Effector memory CD4-positive, alpha-beta T cell (primary cell): ENCODE measurements at places on chromosomes 6 and 20.

DNA sequence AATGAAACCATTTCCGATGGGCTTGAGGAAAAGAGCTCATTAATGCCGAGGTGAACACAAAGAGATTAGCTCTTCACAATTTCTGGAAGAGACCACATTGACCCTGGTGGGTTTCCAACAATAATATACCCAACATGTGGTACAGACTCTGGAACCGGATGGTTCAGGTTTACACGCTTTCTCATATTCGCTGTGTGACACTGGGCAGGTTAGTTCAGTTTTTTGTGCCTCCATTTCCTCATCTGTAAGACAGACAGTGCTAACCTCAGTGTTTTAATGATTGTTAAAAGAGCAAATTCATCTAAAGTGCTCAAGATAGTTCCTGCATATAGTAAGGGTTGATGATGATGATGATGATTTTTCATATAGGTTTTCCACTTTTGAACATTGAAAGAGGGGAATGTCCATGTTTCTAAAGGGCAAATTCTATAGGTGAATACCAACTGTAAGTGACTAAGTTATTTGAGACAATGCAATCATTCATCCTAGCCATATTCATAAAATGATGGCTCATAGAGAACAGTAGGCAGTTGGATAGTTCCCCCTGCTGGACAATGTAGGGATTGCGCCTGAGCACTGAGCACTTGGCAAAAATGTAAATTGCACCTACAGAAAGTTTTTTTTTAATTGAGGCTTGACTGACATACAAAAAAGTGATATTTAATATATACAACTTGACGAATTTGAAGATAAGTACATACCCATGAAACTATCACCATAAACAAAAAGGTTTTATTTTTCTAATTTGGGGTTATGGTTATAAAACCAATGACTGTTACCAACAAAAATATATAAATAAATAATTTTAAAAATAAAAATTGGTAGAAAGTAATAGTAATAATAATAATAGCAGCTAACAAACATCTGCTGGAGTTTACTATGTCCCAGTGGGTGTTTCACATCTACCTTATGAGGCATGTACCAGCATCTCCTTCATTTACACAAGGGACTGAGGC, 2.1 kb upstream of the PERP start:
- DNase-seq: peak; percentile 55

DNA sequence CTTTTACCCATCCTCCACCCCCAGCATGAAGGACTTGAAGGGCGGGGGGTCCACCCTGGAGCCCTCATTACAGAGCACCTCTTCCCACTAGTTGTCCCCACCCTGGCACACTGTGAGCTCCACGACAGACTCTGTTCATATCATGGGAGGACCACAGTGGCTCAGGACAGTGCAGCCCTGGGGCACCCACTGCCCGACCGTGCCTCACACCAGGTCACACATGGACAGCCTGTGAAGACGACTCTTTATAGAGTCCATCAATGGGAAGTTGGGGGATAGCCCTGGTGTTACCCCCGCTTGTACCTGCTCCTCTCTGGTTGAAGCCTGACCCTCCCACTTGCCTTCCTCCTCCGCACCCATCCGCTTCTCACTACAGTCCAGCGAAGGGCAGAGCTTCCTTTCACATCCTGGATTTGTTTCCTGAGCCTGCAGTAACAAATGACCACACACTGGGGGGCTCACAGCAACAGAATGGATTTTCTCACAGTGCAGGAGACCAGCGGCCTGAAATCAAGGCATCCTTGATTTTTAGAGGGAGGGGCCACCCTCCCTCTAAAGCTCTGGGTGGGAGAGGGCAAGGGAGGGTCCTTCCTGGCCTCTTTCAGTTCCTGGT, 15.5 kb downstream of the ZNF831 start:
- DNase-seq: no peak

DNA sequence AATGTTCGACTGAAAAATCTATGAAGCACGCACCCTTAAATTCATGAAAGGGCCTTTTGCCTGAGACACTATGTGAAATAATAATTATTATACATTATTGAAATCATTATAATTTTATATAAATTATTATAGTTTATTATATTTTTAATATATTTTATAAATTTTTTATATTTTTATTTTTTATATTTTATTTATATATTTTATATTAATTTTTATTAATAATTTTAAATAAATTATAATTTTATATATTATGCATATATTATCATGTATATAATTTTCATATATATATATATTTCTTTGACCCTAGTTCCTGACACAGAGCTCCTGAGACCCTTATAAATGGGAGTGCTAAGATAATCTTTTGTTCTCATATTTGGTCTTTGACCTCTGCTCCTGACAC, 13.5 kb downstream of the NCR2 start:
- DNase-seq: no peak

DNA sequence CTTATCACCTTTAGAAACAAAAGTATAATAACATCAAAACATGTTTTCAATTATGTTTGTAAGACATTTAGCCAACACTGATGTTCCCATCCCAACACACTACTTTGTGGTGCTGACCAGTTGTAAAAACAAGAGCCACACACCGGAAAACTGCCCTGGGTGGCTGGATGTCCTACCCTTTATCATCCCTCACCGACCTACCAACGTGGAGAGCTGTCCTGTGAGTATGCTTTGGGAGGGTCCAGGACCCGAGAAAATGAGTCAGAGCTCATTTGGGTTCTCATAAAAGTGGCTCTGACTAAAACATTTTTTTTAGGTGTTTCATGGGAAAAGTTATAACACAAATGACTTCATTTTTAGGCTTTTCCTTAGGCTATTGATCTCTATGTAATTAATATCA, 29.3 kb upstream of the CTAGE9 start:
- DNase-seq: no peak

DNA sequence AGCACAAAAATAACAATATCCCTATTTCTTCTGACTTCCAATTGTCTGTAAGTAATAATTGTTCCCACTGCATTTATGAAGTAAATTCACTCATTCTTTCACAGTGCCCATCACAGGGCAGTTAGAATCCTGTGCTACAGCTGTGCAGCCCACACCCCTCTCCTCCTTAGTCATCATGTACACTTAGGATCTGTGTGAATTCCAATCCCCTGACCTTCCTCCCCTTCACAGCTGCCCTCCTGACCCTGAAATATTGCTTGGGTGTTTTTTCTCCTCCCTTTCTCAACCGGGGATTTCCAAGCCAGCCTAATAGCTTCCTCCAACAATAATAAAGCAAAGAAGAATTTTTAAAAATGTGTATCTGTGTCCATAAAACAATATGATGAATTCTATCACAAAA, 91.5 kb upstream of the BEND6 start:
- no peak for DNase-seq

DNA sequence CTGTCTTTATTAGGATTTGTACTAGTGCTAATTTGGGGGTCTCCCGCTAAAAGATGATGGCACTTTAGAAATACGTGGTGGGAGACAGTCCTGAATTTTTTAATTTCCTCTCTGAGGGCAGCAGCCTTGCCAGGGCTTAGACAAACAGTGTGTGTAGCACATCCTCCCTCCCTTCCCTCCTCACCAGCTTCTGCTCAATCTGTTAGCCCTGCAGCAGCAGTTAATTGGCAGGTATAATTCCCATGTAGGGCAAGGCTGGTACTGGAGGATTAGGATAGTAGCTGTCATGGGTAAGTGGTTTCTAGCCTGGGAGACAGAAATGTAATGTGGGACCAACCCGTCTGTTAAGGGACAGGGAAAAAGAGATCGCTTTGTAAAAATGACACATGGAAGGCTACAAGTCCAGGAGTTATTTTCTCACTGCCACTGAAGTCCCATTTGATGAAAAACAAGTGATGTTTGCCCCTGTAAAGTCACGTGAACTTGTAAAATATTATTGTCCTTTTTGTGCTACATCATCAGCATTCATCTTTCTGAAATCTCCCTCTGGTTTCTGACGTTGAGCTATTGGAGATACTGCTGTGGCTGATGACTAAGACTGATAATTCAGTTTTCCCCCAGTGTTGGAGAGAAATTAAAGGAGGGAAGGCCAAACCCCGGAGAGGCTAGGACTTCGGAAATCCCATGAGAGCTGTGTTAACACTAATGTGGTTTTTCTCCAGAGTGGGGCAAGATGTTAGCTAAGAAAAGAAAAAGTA, 40.6 kb downstream of the CTNNBL1 start:
- DNase-seq: no peak

- no peak for DNase-seq
These were observed 501.1 kb upstream of the JAG1 start for GRCh38 chr20:11174861-11175260.

DNA sequence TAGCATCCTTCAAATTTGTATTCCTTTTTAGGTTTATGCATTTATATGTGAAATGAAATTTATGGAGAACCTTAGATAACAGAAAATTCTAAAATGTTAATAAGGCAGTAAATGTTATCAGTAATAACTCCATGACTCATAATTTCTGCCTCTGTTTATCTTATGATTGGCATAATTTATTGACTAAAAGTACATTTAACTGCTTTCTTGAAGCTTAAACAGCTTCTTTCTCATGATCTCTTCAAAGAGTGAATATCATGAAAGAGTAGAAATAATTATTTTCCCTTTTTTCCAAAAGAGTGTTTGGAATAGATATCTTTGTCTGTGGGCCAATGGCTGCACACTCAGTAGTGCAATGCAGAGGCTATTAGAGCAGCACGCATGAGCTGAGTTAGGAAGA, 91.3 kb downstream of the SHLD1 start:
- no peak for DNase-seq

- DNase-seq: no peak
These were observed 677 bp downstream of the NEURL2 start for GRCh38 chr20:45890077-45890984.

GRCh38 chr6:12967686-12968085, 251.1 kb downstream of the PHACTR1 start:
- no peak for DNase-seq

GRCh38 chr20:59177266-59178250, 13.9 kb downstream of the ZNF831 start:
- no peak for DNase-seq

- DNase-seq: no peak
These were observed 6.8 kb upstream of the SULF2 start for GRCh38 chr20:47792021-47792618.

- no peak for DNase-seq
These were observed 106.0 kb upstream of the TNFAIP3 start for GRCh38 chr6:137761072-137761471.

GRCh38 chr20:58759947-58760346, 67.3 kb downstream of the NPEPL1 start:
- DNase-seq: no peak

DNA sequence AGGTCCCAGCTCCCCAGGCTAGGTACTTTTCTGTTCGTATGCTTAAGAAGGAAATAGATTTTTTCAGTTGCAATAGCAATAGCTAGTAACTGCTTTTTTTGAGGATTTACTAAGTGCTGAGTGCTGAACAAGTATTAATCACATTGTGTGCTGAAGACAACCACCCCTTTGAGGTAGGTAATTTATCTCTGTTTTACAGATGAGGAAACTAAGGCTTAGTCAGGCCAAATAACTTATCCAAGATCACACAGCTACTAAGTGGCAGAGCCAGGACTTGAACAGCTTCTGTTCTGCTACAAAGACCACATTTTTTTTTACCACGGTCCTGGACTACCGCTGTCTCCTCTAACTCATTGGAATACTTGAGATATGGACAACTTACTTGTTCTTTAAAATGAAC, 39.8 kb downstream of the LRRN4 start:
- no peak for DNase-seq

DNA sequence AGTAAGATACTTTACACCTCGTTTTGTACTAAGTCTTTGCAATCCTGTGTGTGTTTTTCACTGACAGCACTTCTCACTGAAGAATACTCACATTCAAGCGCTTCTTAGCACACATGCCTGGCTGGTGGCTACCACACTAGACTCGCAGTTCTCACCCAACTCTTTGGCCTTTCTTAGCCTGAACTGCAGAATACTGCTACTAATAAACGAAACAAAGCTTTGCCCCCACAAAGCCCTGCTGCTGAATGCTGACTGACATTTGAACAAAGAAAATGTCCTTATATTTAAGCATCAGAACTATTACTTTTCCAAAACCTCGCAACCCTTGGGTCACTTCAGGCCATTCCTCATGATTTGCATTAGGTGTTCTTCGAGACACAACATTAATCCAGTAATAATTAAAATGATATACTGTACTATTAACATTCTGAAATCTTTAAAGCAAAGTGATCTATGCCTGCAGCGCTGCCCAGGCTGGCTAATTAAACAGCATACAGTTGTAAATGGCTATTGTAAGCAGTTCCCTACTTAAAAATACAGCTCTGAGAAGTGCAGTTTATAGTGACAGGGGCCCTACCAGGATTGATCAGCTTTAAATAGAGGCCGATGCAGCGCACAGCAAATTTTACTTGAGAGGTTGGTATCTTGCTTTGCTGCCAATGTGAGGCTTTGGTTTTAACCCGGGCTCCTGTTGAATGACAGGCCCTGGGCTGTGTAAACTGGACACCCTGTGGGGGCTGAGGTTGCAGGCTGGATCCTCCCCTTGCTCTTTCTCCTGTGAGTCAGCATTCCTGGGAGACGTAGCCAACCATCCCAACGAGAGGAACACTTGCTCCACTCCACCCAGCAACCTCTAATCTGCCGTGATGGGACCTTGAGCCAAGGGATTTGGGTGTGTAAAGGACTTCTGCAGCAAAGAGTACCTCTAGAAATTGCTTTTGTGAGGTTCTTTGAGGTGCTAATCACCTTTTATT, 899.0 kb downstream of the TFAP2A start:
- DNase-seq: no peak

- no peak for DNase-seq
These were observed 52.2 kb upstream of the SLC22A1 start for GRCh38 chr6:160069459-160069858.

DNA sequence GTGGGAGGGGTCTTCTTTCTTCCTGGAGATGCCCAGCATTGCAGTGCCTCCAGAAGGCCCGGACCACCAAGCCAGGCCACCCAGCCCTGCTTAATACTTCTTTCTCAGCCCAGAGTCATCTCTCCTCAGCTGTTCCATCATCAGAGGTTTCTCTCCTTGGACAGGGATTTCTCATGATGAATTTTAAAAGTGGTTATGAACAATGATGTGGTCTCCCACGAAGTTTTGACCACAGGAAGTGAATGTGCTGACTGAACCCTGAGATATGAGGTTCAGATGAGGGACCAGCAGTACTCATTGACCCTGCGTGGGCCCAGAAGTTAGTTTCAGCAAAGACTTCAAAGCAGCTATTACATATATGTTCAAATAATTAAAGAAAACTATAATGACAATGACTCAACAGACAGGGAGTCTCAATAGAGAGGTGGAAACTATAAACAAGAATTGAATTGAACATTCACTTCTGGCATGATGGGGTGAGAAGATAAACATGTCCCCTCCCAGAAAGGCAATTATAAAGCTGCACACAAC, 114.5 kb upstream of the SLC22A16 start:
- DNase-seq: no peak

- DNase-seq: no peak
These were observed 679 bp upstream of the RING1 start for GRCh38 chr6:33207552-33208090.

GRCh38 chr6:130893277-130893676, 66.1 kb downstream of the SMLR1 start:
- no peak for DNase-seq

- DNase-seq: no peak
These were observed 267.9 kb downstream of the ADGRG6 start for GRCh38 chr6:142569676-142570075.

- no peak for DNase-seq
These were observed 24.0 kb upstream of the PHACTR3 start for GRCh38 chr20:59580146-59580946.

- DNase-seq: no peak
These were observed 57.4 kb upstream of the EDN3 start for GRCh38 chr20:59242714-59243626.

GRCh38 chr6:38420207-38420606, 219.5 kb downstream of the BTBD9 start:
- DNase-seq: no peak

- DNase-seq: no peak
These were observed 143.9 kb downstream of the BCAS1 start for GRCh38 chr20:53926428-53927028.
